ENCODE measurements at places on chromosomes 1 and 21.

DNA sequence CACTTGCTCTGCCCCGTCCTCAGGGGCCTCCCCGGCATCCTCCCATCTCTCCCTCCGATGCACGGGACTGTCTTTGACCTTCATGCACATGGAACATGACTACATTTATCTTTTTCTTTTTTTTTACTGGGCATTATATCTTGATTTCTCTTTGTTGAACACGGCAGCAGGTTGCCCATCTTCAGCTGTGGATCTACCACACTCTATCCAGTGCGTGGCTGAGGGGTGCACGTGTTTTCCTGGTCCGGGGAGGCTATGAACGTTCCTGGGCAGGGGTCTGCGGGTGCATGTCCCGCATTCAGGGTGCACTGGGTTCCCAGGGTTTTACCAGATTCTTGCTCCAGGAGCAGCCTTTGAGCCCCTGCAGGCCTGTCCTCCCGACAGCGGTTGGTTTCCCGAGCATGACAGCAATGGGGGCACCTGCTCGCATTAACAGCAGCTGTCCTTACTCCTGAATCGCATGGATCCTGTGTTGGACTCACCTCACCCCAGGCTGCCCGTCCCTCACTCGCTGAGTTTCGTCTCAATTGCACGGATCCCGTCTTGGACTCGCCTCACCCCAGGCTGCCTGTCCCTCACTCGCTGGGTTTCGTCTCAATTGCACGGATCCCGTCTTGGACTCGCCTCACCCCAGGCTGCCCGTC, 7.4 kb downstream of the POFUT2 start:
- no peak for DNase-seq

DNA sequence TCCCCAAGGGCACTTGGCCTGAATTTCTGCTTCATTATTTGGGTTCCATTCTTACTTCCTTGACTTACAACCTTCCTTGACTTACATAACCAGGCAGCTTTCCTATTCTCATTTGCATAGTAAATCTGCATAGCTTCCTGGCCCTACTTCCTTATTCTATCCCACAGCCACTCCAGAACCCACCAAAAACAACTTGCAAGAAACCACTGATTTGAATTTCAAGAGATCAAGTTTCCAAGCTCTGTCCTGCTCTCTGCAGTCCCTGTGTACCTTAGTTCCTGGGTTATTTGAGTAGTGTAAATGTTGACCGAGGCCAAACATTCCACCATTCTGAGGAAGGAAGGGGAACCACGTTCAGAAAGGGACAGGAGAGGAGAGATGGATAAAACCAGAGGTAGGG, 603.3 kb downstream of the PTPRC start:
- DNase-seq = no peak

DNA sequence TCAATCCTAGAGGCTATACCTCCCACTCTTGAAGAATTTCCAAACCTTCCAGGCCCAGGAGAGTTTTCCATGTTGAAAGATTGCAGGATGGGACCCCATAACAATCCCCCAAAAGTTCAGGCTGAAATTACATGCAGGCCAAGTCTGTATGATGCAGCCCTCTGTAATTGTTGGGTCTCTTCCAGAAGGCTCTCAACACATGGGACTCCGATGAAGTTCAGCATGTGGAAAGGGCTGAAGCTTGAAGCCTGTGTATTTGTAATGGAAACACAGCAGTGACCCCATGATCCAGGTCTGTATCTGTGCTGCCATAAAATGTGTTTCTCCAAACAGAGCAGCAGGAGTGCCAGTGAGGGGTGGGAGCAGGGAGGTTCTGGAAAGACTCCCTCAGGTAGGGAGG, 202.5 kb upstream of the LYPLAL1 start:
- no peak for DNase-seq

DNA sequence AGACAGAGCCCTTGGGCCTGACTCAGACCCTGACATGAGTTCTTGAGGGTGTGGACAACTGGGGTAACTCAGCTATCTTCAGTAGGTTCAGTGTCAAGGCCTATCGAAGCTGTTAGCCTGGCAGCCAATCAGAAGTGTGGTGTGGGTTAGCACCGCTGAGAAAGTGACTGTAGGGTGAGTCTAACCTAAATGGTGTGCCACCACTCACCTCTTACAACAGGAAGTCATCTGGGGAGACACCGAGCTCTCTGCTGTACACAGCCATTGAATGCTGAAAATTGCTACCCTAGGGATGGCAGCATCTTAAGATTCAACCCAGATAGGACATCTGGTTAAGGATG, 44.6 kb downstream of the RASSF5 start:
- no peak for DNase-seq

- DNase-seq = no peak
Measured at GRCh38 chr21:31917108-31917507, 44.3 kb downstream of the HUNK start.

- no peak for DNase-seq
Measured at GRCh38 chr1:153370146-153370545, 5.3 kb downstream of the S100A12 start.

- DNase-seq = no peak
Measured at GRCh38 chr1:6401673-6402072, 8.1 kb upstream of the ACOT7 start.

GRCh38 chr1:206768472-206769303, 1.9 kb upstream of the IL19 start:
- DNase-seq = no peak

GRCh38 chr1:33182401-33182841, 578 bp upstream of the TRIM62 start:
- DNase-seq = no peak

- no peak for DNase-seq
Measured at GRCh38 chr21:36125512-36126207, 9.2 kb upstream of the CBR3 start.

- DNase-seq = no peak
Measured at GRCh38 chr1:226776066-226776465, 37.0 kb upstream of the ITPKB start.

DNA sequence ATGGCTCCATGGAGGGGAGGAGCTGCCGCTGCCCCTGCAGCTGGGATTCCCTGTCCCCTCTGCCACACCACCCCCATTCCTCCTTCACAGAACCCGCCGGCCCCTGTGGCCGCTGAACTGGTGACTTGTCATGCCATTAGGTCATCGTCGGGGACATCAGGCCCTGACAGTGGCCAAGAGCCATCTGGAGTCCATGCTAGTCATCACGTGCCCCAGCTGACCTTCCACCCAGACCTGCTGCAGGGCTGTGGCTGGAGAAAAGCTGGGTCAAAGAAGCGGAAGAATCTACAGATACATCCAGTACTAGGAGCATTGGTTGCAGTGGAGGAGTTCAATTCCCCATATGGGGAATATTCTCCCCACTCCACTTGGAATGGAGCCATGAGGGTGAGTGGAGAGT, 78.1 kb downstream of the KCNJ15 start:
- DNase-seq = no peak

GRCh38 chr1:53288002-53288789, 39.7 kb downstream of the LRP8 start:
- no peak for DNase-seq

GRCh38 chr1:219460896-219461815, 151.7 kb downstream of the ZC3H11B start:
- no peak for DNase-seq

DNA sequence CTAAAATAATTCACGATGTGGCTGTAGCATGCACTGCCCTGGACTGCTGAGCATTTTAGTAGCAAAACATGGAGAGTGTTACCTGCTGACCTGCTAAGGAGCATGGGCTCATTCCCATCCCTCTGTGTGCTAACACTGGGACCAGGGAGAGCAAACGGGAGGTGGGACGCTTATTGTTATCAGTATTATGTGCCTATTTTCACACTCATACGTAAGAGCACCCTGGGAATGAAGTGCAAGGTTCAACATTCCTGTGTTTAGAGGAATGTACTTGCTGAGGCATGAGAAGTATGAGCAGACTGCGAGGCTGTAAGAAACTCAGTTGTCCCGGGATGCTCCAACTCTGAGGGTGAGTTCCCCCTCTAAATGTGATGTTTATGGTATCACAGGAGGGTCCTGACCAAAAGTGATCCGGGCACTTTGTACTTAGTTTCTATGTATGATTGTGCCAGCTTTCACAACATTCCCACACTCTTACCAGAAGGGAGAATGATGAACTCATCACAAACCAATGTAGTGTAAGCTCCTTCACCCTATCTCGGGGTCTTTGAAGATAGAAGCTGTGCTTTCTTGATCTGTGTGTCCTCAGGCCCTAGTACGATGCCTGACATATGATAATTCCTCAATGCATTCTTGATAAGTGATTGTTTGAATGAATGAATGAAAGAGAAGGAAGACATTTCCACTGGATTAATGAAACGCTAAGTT, 164.8 kb downstream of the KCNJ6 start:
- DNase-seq = no peak

DNA sequence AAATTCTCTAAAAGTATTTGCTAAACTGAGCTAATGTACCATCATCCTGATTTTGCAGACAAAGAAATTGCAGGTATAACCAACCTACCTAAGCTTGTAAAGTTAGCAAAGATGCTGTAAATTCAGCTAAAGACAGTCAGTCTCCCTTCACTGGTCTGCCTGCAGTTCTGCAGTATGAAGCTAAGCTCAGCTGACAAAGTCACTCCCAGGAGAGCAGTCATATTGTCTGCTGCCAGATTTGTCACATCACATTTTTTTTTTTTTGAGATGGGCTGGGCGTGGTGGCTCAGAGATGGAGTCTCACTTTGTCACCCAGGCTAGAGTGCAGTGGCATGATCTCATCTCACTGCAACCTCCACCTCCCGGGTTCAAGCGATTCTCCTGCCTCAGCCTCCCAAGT, 8.9 kb upstream of the CMPK1 start:
- no peak for DNase-seq

- DNase-seq = no peak
Measured at GRCh38 chr21:14076143-14076806, 134.5 kb downstream of the LIPI start.

GRCh38 chr1:2294725-2295078, 66.6 kb downstream of the SKI start:
- no peak for DNase-seq

DNA sequence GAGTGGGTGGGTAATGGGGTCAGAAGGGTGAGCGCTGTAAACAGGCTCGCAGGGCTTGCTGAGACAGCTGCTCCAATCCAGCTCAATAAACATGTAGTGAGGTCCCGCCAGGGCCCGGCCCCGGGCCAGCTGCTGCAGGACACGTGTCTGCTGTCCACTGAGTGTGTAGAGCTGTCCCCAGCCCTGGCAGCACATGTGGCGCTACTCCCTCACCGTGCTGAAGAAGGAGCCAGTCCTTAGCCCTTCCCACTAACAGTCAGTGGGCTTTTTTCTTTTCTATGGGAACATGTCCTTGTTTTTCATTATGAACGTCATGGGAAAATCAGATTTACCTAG, 78.9 kb upstream of the C1orf174 start:
- no peak for DNase-seq

DNA sequence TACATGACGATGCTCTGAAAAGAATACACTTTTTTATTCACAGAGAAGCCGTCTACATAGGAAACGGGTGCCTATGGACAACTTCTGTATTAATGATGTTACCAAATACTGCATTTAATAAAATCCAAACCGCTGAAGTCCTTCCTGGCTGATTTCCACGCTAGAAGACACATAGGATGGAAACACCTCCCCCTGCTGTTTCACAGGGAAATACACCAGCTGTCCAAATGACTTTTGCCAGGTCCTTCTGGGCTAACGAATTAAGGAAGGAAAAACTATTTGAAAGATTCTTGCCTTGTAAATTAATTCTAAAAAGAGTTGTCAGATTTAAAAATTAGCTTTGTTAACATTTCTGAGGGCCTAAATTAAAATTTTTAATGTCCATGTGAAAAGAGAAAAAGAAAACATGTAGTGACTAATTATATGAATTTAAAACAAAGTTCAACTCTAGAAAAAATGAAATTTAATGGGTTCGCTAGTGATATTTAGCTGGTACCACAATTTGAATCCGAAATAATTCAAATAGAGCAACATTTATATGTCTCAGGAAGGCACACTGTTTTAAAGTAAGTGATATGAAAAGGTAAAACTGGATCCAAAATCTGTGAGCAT, 146.0 kb downstream of the RERE start:
- DNase-seq = no peak

GRCh38 chr1:188904201-188904600, 1573.5 kb downstream of the BRINP3 start:
- no peak for DNase-seq

DNA sequence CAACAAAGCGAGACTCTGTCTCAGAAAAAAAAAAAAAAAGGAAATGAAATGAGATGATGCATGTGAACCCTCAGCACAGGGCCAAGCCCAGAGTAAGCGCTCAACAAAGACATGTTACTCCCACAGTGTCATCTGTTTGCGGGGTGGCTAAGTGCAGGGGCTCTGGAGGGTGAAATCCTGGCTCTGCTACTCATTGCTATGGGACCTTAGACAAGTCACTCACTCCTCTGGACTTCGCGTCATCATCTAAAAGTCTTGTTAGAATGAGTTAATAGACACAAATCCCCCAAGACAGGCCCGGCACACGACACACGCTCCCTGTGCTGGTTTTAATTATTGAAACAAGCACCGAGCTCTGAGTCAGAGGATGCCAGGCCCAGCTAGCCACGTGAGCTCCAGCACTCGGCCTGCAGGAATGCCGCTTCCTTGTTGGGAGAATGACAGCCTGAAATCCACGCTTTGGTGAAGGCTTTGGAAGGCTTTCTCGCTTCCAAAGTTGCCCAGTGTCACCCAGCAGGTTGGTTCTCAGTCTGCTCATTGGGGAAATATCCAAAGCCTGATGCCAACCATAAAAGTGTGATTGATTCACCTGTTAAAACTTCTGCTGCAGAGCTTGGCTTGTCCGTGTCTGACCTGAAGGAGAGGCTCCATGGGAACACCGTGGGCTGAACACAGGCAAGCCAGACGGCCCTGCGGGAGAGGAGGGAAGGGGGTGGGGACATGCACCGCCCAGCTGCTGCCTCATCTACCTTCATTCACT, 36.7 kb upstream of the TARDBP start:
- peak; percentile 37 for DNase-seq
